ENCODE measurements at places on chromosomes 16 and 17.

DNA sequence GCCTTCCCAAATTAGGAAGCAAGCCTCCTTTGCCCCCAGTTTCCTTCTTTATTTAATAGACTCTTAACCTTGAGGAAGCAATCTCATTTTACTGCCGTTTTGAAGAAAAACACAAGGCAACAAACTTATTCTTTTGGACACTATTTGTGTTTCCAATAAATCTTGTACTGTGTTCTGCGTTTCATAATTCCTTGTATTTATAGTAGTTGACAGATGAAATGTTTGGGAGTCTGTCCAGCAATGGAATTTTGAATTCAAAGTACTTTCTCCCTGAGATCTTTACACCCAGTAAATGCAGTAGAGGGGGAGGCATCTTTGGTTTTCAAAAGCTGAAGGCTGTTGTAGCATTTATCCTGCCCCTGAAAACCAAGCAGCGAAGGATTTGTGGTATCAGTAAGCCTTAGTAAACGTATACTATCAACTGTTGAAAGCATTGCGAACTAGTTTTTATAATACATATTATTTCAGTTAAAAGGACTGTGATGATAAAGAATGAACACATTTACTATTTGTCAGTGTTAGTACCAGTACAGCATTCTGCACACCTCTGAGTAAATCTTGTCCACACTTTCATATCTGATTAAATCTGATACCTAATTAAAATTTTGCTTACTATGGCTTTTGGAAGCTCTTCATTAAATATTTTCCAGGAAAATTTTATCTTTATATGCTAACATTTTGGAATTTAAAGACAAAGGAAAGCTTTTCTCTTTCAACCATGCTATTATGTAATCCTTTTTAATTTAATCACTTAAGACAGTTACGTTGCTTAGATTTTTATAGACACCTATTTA, 83.1 kb downstream of the TNRC6C start:
- no peak for DNase-seq

DNA sequence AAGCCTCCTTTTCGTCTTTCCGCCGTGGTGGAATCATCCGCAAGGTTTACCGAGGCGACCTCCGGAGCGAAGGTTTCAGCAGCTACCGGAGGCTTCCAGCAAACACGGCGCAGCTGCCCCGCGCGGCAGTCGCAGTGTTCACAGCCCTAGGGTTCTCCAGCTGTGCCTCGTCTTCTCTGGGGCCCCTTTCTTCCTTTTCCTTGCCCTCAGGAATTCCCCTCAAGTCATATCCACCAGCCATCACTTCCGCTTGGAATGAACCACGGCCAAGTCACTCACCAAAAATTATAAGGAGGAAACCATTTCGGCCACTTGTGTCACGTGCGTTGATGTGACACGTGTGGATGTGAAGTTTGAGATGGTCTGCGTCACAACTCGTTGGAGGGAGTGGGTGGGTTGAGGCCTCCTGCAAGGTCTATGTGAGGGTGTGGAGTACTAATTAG, 636 bp upstream of the ERN1 start:
- DNase-seq = peak; percentile 52

DNA sequence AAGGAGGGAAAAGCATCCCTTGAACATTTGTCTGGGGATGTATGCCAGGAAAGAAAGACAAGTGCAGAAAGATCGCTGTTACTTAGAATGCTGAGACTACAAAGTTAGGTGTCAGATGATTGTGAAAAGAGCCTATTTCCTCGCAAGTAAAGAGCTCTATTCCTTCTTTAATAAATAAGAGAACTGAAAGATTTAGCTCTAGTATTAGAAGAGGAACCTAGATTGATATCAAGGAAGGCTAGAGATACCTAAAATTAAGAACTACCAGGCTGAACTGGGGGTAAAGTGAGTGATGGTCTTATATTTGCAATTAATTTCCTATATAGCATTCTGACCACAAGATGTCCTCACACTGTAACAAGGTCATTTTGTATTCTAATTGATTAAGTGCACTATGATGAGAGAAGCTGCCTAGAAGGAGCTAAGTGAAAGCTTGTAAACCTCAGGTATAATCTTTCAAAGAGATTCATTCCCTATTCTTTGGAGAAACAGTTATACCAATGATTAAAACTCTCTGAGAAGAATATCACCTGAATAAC, 62.3 kb downstream of the SSH2 start:
- no peak for DNase-seq

DNA sequence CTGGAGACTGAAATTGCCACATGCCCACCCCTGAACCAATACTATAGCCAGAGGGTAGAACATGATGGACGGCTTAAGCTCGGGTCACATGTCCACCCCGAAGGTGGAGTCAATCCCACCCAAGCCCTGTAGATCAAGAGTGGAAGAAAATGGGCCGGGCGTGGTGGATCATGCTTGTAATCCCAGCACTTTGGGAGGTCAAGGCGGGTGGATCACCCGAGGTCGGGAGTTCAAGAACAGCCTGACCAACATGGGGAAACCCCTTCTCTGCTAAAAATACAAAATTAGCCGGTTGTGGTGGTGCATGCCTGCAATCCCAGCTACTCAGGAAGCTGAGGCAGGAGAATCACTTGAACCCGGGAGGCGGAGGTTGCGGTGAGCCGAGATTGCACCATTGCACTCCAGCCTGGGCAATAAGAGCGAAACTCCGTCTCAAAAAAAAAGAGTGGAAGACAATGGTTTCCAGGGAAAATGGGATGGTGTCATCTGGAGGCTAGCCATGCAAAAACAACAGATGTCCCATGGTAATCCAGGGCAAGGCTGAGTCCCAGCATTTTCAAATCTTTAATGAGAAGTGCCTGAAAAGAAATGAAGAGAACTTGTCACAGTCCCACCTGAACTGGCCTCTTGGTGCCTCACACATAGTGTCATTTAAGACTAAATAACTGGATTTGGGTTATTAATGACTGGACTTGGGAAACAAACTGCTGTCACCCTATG, 30.1 kb downstream of the CD300LF start:
- no peak for DNase-seq
